CD4-positive, alpha-beta memory T cell (primary cell): ENCODE measurements at places on chromosomes 5 and 9.

DNA sequence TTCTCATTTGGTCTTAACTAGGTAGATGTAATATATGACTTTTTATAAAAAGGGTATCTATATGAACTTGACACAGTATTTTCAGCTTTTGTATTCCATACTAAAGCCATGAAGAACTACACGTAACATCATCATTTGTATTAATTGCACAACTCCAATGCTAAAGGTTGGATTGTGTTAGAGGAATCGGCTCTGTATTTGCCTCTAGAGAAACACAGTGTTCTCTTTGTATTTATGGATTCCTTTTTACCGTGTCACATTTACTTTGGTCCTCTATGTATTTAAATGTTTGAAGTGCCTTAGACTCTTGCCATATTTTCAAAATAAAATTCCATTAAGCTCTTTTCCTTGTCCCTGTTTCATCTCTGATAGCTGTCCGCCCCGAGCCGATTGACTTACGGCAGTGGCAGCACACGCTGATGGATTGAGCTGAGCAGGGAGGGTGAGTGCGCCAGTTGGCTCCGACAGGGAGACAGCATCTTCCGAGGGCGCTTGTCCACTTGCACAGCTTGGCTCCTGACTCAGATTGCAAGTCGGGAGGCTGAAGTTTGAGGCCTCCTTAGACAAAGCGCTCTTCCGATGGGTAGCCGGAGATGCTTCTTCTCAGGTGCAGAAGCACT lies 95.6 kb upstream of the DMRT1 start:
- DNase-seq, result no peak

GRCh38 chr9:123401879-123402513 lies 46.0 kb downstream of the CRB2 start:
- DNase-seq, result no peak

DNA sequence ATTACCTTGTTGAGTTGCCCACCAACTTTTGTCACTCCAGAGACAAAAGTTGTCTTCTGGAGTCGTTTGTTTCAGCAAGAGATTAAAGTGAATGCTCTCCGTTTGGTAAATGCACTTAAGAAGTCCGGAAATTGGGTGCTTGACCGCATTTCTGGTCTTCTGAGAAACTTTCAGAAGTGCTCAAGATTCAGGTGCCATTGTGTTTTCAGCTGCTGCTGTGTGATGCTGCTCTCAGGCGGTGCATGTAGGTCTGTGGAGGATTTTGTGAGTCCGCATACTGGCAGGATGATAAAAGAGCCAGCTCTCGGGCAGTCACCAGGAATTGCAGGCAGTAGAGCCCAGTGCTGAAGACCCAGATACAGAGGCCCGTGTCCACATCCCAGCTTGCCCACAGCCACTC lies 5.9 kb upstream of the NFIL3 start:
- no peak for DNase-seq

- DNase-seq, result no peak
Measured at GRCh38 chr5:136200130-136200529, 7.2 kb upstream of the SMIM32 start.

GRCh38 chr5:134524826-134525682 lies at the start of gene JADE2:
Gene JADE2 (plus strand): TSS chr5:134525670. CDS start chr5:134535858, 10,188 bp downstream.
- DNase-seq, result peak; percentile 90

GRCh38 chr9:10112070-10112469 lies 500.7 kb downstream of the PTPRD start:
- DNase-seq, result no peak

GRCh38 chr9:77011973-77012821 lies 7.3 kb upstream of the FOXB2 start:
- peak; percentile 40 for DNase-seq

GRCh38 chr5:87361031-87361445 lies 51.7 kb downstream of the CCNH start:
- DNase-seq, result no peak

GRCh38 chr9:131588396-131588795 lies 43.1 kb downstream of the PRRT1B start:
- no peak for DNase-seq

GRCh38 chr5:19891658-19892057 lies 96.3 kb downstream of the CDH18 start:
- no peak for DNase-seq

DNA sequence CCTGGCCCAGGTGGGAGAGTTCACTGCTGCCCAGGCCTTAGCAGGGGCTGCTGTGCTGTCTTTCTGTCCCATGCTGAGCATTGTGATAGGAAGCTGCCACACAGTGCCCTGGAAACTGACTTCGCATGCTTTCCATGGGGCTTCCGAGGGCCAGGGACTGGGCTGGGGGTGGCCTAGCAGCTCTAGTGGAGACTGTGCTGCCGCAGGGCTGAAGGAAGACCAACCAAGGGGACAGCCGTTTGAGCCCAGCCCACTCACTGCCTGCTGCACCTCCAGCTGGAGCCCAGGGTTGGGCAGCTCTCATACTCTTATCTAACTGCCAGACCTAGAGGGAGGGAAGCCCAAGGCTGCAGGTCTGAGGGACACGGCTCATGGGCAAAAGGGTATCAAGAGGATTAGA lies 79.2 kb downstream of the RGS3 start:
- no peak for DNase-seq

DNA sequence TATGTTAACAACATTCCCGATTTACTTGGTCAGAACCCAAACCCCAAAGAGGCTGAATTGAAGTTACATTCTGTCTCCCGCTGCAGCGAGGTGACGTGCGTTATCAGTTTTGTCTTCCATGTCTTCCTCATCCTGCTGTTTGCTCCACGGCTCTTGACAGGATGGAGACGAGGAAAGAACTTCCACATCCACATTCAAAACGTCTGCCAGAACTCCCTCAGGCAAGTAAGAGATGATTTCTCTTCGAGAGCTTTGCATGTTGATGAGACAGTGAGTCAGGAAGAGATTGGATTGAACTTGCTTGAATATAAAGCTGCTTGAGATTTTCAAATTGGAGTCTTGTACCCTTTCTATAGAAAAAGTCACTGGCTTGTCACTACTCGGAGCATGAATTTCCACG lies 242.6 kb downstream of the AUH start:
- no peak for DNase-seq

GRCh38 chr5:135071311-135071710 lies 37.3 kb upstream of the PITX1 start:
- no peak for DNase-seq

GRCh38 chr9:85715587-85715986 lies 26.2 kb downstream of the AGTPBP1 start:
- no peak for DNase-seq

DNA sequence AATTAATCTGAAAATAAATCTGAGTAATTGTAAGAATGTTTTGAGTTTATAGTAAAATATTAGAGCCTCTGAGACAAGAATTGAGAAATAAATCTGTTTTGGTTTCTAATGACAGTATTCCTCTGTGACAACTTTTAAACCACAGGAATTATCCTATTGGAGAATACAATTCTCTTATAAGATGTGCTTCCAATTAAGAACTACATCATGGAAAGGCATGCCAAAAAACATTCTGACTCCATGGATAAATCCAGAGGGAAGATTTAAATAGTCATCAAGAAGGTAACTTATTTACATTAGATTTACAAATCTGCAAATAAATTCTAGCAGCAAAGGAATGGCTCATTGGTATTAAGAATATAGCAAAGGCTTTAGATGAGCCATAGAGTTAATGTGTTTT lies 178.3 kb upstream of the ACOT12 start:
- DNase-seq, result no peak

GRCh38 chr9:13137426-13137825 lies 142.1 kb downstream of the MPDZ start:
- DNase-seq, result no peak

GRCh38 chr5:56356836-56357160 lies 123.7 kb upstream of the ANKRD55 start:
- DNase-seq, result no peak

- peak; percentile 12 for DNase-seq
Measured at GRCh38 chr5:149852641-149853330, 91.8 kb downstream of the PDE6A start.
